ENCODE measurements at places on chromosomes 3 and 15.

DNA sequence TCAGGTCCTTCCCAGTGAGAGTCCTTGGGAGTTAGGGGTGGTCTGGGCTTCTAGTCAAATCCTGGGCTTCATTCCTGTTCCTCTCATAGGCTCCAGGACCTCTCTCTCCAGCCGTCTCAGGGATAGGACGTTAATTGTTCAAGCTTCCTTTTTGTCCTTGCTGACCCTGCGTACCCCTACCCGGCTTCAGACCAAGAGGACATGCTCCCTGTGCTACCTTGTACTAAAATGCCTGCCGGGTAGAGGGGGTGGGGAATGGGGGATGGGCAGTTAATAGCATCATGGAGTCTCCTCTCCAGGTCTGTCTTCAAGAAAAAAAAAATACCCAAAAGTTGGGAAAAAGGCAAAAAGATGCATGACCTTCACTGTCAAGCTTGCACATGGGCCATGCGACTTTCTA, 36.5 kb upstream of the GALNT15 start:
- no peak for DNase-seq

DNA sequence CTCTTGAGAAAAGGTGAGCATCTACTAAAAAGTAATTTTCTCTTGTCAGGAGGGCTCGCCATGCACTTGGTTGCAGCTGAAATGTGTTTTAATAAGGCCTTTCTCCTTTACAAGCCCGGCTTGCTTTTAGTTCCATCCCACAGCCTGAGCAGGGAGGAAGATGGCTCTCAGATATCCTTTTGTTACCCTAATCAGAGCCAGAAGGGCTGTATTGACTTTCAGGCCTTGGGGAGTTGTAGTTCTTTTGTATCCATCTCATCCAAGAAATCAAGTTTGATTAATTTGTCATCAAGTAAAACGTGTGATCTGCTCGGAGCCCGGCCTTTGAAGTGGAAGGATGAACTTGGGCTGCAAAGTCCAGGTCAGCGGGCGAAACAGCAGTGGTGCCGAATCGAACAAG, 52.9 kb downstream of the EIF4E3 start:
- no peak for DNase-seq

DNA sequence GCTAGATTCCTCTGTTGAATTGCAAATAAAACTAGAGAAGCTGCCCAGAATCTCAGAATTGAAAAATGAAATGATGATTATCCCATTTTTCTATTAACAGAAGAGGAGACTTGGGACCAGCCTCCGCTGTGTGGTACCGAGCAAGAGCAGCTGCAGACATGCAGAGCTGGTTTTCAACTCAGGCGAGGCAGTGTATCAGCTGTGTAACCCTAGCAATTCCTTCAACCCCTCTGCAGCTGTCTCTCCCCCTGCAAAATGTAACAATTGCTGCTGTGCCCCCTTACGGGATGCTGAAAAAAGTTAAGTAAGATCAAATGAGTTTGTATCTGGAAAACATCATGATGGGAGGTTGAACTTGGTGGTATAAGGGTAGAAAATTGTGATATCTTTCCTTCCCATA, 98.5 kb upstream of the C3orf80 start:
- no peak for DNase-seq

- no peak for DNase-seq
Measured at GRCh38 chr3:70820397-70820796, 508.0 kb upstream of the MDFIC2 start.

- no peak for DNase-seq
Measured at GRCh38 chr15:101372960-101373525, 78.0 kb upstream of the SNRPA1 start.

GRCh38 chr3:124158168-124158881, 166.4 kb upstream of the ROPN1 start:
- no peak for DNase-seq

DNA sequence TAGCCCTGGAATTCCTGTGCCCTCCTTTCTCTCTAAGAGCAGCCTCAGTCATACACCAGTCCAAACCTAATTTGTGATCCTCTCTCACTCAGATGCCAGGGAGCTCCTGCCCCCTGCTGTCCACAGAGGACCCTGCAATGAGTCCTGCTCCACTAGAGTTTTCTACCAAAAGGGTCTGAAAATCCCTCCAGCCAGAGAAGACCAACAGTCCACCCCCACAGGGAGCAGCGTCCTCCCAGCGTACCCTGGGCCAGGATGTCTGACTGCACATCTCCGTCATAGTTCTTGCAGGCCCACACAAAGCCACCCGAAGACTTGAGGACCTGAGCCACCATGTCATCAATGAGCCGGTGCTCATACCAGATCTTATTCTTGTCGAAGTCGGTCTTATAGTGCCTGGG, 15.4 kb downstream of the IDH2 start:
- no peak for DNase-seq

All from NK-92 treated with Interleukin-12 subunit alpha and Interleukin-12 subunit beta, amount 100 ng/mL, for 24 hours (cell line).